ENCODE measurements at places on chromosomes 4 and X.

DNA sequence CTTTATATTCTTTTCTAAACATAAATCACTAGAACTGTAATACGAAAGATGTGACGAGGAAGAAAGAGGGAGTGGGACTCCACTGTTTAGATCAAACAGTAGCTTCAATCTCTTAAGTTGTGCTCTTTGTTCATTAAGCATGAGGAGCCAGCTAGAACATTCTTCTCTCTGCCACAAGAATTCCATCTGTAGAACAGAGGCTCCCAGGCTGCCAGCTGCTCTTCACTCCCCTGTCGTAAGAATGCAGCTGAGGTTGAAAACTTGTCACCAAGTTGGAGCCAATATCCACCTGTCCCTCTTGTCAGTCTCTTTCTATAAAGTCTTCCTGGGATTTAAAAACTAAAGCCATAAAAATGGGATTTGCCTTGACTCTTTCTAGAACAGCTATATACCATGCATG, 65.0 kb upstream of the SEC24B start:
- H3K36me3 ChIP-seq, result no peaks in the 10 kb centered on the region
- no peak overlapping the region for H3K27ac ChIP-seq
- no peaks in the 10 kb centered on the region for H3K27me3 ChIP-seq
- no peak overlapping the region for H3K4me3 ChIP-seq

DNA sequence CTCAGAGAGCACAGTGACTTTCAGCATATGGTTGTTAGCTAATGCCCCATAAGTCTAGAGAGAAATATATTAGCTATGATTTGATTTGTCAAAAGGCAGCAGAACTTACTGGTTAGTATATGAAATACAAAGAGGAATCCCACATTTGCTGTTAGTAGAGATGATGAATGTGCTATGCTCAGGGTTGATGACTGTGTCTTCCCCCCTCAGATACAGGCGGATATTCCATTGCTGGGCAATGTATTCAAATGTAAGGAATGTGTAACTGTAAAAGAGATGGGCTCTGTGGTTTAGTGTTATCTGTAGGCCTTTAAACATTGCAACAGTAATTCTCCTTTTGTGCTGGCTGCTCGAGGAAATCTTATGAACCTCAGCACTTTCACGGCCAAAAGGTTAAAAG, 528.9 kb upstream of the ARX start:
- H3K4me1 ChIP-seq, result no peaks in the 10 kb centered on the region
- no peak for DNase-seq
- H3K27me3 ChIP-seq, result peaks cover 2% of the 10 kb centered on the region
- H3K4me3 ChIP-seq, result no peak overlapping the region
- no peak overlapping the region for H3K27ac ChIP-seq

DNA sequence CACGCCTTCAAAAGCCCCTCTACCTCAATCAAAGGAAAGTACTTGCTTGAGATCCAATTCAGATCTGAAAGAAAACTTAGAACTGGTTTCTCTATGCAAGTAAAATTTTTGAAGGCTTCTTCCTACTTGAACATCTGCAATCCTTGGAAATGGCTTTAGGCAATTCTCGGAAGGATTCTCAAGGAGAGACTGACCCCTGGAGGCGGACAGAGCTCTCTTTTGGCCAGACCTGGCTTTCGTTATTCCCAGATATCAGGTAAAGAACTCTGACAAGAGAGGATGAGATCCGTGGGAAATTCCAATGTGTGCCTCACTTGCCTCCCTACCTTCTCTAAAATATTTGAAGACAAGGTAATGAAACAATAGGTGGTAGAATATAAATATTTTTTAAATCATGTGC, 670.3 kb upstream of the FAM241A start:
- no peaks in the 10 kb centered on the region for H3K27me3 ChIP-seq
- H3K4me3 ChIP-seq, result no peak overlapping the region
- H3K4me1 ChIP-seq, result peaks cover 32% of the 10 kb centered on the region
- H3K27ac ChIP-seq, result no peak overlapping the region
- H3K36me3 ChIP-seq, result peaks cover 13% of the 10 kb centered on the region

DNA sequence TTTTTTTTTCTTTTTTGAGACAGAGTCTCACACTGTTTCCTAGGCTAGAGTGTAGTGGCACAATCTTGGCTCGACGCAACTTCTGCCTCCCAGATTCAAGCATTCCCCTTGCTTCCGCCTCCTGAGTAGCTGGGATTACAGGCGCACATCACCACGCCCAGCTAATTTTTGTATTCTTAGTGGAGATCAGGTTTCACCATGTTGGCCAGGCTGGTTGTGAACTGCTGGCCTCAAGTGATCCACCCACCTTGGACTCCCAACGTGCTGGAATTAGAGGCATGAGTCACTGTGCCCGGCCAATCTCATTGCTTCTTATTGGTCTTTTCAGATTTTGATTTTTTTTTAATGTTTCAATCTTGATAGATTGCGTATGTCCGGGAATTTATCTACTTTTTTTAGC, 124.4 kb downstream of the NBDY start:
- DNase-seq, result no peak
- H3K4me1 ChIP-seq, result no peaks in the 10 kb centered on the region
- H3K4me3 ChIP-seq, result no peak overlapping the region
- H3K27me3 ChIP-seq, result peaks cover 3% of the 10 kb centered on the region

DNA sequence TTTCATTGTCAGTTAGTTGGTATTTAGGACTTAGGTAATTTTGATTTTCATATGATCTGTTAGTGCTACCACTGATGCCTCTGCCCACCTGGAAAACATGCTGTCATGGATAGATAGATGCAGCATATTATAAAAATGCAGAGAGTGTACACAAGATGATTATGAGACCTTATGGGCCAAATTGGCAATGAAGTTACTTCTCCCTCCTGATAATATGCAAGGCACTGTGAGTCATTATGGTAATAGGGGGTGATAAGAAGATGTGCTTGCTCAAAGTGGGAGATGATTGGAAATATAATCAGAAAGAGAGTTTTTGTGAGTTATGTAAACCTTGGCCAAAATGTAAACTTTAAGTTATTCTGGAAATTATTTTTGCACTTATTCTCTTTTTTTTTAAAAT, 56.6 kb upstream of the RHOH start:
- peaks cover 27% of the 10 kb centered on the region for H3K36me3 ChIP-seq
- H3K27me3 ChIP-seq, result peaks cover 3% of the 10 kb centered on the region
- no peak overlapping the region for H3K27ac ChIP-seq

DNA sequence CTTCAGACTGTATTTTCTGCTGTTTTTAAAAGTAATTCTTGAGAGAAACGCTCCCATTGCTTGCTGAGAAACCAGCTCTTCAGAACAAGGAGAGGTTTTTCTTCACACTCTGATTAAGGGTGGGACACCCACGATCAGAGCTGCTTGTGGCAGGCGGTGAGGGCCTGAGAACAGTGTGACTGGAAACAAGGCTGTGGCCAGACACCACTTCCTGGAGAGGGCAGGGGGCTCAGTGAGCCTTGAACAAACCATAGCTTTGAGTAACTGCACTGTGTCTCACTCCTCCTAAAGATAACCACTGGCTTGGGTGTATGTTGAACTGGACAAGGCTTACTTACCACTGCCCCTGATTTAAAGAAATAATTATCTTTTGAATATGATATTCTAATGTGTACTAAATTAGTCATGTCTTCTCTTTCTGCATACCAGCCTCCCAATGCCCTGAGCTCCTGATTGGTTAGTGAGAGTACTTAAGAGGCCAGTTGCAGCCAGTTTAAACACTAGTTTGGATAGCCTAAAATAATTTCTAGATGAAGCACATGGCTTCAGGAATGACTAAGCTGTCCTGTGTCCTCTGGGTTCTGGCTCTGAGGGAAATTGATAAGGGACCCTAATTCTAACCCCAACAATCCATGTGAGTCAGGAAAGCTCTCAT, 3.7 kb upstream of the GPR82 start:
- peaks cover 18% of the 10 kb centered on the region for H3K4me1 ChIP-seq
- peaks cover 6% of the 10 kb centered on the region for H3K36me3 ChIP-seq
- H3K4me3 ChIP-seq, result no peak overlapping the region
- H3K27ac ChIP-seq, result no peak overlapping the region

GRCh38 chr4:170038232-170038631, 12.0 kb upstream of the MFAP3L start:
- H3K27me3 ChIP-seq, result peaks cover 24% of the 10 kb centered on the region
- H3K4me3 ChIP-seq, result no peak overlapping the region
- no peaks in the 10 kb centered on the region for H3K4me1 ChIP-seq

DNA sequence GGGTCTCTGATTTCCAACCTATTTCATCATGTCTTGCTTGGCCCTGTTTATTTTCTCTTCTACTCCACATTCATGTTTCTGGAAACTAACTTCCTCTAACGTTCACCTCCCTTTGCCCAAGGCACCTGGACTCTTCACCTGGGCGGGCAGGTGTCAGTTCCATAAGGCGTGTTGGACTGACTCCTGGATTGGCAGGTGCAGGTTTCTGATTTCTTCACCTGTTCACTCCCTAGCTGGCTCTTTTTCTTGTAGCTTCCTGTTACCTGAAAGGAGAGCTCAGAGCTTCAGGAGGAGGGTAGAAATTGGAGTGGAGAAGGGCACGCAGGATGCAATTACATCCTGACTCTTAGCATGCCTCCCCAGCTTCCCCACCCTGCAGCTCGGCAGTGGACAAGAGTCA, 350.8 kb upstream of the KLF3 start:
- H3K4me1 ChIP-seq, result peaks cover 30% of the 10 kb centered on the region
- H3K4me3 ChIP-seq, result no peak overlapping the region
- peaks cover 6% of the 10 kb centered on the region for H3K36me3 ChIP-seq

GRCh38 chr4:89551191-89551590, 243.6 kb upstream of the GPRIN3 start:
- H3K27me3 ChIP-seq, result no peaks in the 10 kb centered on the region
- peaks cover 5% of the 10 kb centered on the region for H3K4me1 ChIP-seq
- no peaks in the 10 kb centered on the region for H3K36me3 ChIP-seq
- no peak overlapping the region for H3K4me3 ChIP-seq

- H3K27ac ChIP-seq, result no peak overlapping the region
- no peak for DNase-seq
- H3K27me3 ChIP-seq, result no peaks in the 10 kb centered on the region
- no peak overlapping the region for H3K4me3 ChIP-seq
- H3K4me1 ChIP-seq, result no peaks in the 10 kb centered on the region
- H3K36me3 ChIP-seq, result no peaks in the 10 kb centered on the region
These were observed 62.1 kb downstream of the DCX start for GRCh38 chrX:111349934-111350333.

DNA sequence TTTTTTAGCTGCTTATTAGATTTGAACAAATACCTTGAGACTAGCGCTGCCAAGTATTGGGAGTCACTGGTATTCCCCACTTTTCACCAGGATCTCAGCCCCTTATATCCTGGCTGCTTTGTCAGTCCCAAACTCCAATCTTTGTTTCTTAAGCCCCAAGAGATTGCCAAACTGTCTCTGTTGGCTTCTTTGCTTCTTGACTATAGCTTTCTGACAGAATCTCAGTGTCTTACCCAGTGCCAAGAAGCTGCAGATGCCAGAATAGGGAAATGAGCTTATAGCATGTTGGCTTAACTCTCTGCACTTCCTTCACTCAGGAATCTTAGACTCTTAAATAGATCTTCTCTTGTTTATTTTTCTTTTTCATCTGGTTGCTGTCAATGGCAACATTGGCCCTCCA, 297.5 kb upstream of the DCAF8L1 start:
- no peak overlapping the region for H3K27ac ChIP-seq
- H3K36me3 ChIP-seq, result no peaks in the 10 kb centered on the region
- DNase-seq, result no peak
- no peaks in the 10 kb centered on the region for H3K27me3 ChIP-seq

DNA sequence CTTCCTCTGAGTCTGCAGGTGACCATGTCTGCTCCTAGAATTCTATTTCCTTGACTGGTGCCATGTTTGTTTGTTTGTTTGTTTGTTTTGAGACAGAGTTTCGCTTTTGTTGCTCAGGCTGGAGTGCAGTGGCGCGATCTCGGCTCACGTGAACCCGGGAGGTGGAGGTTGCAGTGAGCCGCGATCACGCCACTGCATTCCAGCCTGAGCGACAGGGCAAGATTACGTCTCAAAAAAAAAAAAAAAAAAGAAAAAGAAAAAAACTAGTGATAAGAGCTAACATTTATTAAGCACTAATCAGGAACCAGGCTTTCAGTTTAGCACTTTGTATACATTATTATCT, 7.2 kb downstream of the SAT1 start:
- no peak overlapping the region for H3K4me3 ChIP-seq
- DNase-seq, result no peak
- H3K27ac ChIP-seq, result no peak overlapping the region
- H3K4me1 ChIP-seq, result peaks cover 13% of the 10 kb centered on the region
- no peaks in the 10 kb centered on the region for H3K27me3 ChIP-seq

DNA sequence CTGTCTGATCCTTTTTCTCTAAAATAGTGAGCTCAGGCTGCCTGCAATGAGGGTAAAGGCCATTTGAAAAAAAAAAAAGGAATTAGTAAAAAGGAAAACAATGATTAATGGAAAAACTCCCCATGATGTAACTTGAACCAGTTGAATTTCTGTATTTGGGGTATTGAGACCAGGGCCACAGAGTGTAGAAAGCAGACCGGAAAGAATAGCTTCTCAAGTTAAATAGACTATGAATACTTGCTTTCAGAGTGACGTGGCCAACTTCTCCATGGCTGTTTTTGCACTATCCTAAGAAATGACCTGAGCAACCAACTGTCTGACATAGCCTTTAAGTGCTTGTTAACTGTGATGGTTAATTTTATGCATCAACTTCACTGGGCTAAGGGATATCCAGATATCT, 222.1 kb upstream of the INTU start:
- no peak for DNase-seq
- H3K4me3 ChIP-seq, result no peak overlapping the region
- H3K27me3 ChIP-seq, result no peaks in the 10 kb centered on the region
- H3K4me1 ChIP-seq, result no peaks in the 10 kb centered on the region
- no peaks in the 10 kb centered on the region for H3K36me3 ChIP-seq

DNA sequence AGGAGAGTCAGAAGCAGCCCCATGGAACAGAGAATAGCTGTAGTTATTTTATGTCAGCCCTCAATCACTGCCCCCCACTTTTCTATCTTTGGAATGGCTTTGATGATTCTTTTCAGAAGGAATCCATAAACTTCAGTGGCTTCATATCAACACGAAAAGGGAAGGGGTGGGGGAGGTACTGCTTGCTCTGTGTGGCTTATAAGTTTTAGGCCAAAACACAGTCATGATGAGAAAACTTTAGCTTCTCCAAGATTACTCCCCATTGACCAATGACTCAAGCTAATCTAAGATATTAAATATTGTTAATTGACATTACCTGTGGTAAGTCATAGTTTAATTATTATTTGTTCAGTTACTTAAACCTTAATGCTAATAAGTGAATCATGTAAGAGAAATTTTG, 669.6 kb upstream of the FAM241A start:
- peaks cover 38% of the 10 kb centered on the region for H3K4me1 ChIP-seq
- no peaks in the 10 kb centered on the region for H3K27me3 ChIP-seq
- no peak overlapping the region for H3K4me3 ChIP-seq
- H3K27ac ChIP-seq, result no peak overlapping the region
- DNase-seq, result no peak

GRCh38 chrX:76550016-76550415, 122.5 kb downstream of the MAGEE1 start:
- no peaks in the 10 kb centered on the region for H3K36me3 ChIP-seq
- no peaks in the 10 kb centered on the region for H3K27me3 ChIP-seq
- H3K4me3 ChIP-seq, result no peak overlapping the region
- no peak for DNase-seq
- H3K27ac ChIP-seq, result no peak overlapping the region

All from HFFc6 (cell line).